T-cell (primary cell): ENCODE measurements at places on chromosomes 7 and 10.

- no peak for DNase-seq
Measured at GRCh38 chr7:4706384-4707216, 24.5 kb downstream of the FOXK1 start.

DNA sequence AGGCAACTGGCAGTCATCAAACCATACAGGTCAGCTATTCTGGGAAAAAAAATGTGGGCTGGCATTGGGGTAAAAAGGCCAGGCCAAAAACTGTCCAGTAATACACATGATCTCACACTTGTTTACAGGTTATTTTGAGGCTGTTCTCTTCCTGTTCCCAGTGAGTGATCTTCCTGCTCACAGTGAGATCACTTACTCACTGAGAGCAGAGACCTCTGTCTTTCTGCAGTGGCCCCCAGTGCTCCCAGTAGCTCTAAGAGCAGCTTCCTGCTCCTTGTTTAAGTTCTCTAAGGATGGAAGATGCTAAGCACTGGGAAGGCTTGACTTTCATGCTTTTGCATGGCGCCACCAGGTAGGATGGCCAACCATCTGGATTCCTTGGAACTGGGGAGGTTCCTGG lies 93.5 kb upstream of the KIAA1217 start:
- no peak for DNase-seq

GRCh38 chr10:126458466-126458865 lies 70.2 kb upstream of the ADAM12 start:
- no peak for DNase-seq

- no peak for DNase-seq
Measured at GRCh38 chr7:39336442-39336841, 229.8 kb upstream of the YAE1 start.

DNA sequence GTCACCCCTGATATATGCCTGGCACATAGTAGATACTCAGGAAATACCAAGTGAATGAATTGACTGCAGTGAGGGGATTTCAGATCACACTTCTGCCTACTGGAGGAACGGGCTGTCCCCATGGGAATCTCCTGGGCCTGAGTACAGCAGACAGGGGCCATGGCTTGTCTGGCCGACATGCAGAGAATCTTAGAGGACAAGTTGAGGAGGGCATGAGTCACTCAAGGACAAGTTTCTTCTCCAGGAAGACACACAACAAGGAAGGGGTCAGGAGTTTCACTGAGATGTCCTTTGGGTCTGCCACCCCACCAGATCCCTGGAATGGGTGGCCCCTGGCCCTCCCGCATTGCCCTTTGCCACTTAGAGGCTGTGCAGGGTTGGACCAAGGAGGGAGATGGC lies 20.7 kb downstream of the PLPP4 start:
- DNase-seq = no peak

GRCh38 chr7:41777894-41778596 lies 75.2 kb upstream of the INHBA start:
- no peak for DNase-seq

GRCh38 chr10:7085147-7085912 lies 325.5 kb downstream of the SFMBT2 start:
- no peak for DNase-seq

GRCh38 chr10:93420091-93420490 lies 62.0 kb downstream of the MYOF start:
- no peak for DNase-seq

GRCh38 chr10:119981826-119982225 lies 89.3 kb downstream of the SEC23IP start:
- DNase-seq = no peak

- DNase-seq = no peak
Measured at GRCh38 chr7:14457568-14458453, 444.7 kb downstream of the DGKB start.

DNA sequence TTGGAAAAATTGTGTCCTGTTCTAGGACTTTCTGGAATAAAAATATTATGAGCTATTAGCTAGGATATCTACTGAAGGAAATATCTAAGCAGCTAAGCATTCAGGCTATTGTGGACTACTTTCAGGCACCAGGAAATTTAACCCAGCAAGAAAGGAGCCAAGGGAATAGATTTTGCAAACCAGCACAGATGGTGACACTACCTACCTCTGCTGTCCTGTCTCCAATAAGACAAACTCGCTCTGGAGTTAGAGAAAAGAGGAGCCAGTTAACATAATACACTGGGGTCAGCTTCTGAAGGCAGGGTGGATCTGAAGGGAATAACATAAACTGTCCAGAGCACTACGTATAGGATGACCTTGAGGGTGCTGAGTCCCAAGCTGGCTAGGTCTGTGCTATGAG lies 223.7 kb upstream of the PRSS58 start:
- no peak for DNase-seq

DNA sequence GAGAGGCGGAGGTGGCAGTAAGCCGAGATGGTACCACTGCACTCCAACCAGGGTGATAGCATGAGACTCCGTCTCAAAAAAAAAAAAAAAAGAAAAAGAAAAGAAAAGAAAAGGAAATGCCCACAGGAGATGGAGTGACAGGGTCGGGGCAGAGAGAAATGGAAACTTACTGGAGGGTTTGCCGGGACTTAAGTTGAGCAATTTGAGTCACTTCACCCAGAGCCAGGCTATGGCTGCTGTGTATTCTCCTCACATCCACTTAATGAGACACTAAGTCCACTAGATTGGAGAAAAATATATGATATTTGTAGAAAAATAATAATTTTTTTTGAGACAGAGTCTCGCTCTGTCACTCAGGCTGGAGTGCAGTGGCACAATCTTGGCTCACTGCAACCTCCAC lies 4.6 kb upstream of the PFKFB3 start:
- DNase-seq = no peak

GRCh38 chr10:118047880-118048279 lies 1.1 kb upstream of the RAB11FIP2 start:
- no peak for DNase-seq

- DNase-seq = no peak
Measured at GRCh38 chr7:716222-716621, 10.3 kb upstream of the DNAAF5 start.

GRCh38 chr7:132437730-132438129 lies 138.5 kb downstream of the PLXNA4 start:
- no peak for DNase-seq
